Activated CD4-positive, CD25-positive, alpha-beta regulatory T cell (primary cell): ENCODE measurements at places on chromosomes 2 and 18.
A peak's percentile ranks its signal among the peaks of the same experiment; 100 is the strongest.

GRCh38 chr2:42562474-42563144 lies 5.8 kb upstream of the MTA3 start:
- no peak for DNase-seq

GRCh38 chr2:119266091-119266589 lies 42.5 kb downstream of the STEAP3 start:
- DNase-seq: no peak

DNA sequence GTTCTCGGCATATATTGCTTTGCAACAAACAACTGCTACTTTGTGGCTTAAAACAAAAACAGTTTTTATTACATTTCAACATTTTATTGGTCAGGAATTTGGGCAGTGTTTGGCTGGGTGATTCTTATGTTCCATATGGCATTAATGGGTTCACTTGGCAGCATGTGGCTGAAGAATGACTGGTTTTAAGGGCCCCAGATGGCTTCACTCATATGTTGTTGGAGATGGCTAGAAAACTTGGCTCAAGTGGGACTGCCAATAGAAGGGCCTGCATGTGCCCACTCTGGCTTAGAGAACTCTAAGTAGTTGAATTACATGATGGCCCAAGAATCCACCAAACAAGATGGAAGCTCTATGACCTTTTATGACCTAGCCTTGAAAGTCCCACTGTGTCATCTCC lies 86.1 kb downstream of the FASTKD2 start:
- DNase-seq: no peak

DNA sequence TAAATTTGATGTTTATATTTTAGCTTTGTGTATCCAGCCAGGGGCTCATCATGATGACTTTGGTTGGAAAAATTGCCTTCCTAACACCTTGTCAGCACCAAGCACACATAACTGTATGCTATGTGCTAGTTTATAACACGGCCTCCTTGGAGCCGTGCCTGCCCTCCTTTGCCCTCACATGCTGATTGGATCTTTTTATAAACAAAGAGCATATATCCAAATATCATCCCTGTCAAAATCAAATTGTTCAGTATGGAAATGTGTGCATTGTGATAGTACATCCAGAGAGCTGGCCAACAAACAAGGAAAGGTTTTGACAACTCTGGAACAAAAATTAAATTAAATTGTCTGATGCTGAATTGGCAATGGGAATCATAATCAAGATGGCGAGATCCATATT lies 241.5 kb downstream of the DCDC2C start:
- DNase-seq: no peak

- DNase-seq: no peak
These were observed 414.2 kb upstream of the CHST9 start for GRCh38 chr18:27599202-27599829.

DNA sequence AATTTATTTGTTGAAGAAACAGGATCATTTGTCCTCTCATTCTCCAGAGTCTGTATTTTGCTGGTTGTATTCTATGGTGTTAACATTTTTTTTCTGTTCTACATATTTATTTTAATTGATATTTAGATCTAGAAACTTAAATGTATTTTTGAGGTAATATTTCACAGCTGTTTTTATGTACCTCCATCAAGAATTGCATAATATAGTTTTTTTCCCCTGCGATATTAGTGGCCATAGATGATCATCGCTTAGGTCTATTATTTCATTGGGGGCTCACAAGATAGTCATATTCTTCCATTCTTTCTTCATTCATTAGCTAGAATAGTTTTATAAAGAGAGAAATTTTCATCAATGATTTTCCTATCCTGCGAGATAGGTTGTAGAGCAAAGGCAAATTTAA lies 89.3 kb downstream of the PARD3B start:
- DNase-seq: no peak

- DNase-seq: no peak
These were observed 30.5 kb downstream of the FOSL2 start for GRCh38 chr2:28422908-28423741.

DNA sequence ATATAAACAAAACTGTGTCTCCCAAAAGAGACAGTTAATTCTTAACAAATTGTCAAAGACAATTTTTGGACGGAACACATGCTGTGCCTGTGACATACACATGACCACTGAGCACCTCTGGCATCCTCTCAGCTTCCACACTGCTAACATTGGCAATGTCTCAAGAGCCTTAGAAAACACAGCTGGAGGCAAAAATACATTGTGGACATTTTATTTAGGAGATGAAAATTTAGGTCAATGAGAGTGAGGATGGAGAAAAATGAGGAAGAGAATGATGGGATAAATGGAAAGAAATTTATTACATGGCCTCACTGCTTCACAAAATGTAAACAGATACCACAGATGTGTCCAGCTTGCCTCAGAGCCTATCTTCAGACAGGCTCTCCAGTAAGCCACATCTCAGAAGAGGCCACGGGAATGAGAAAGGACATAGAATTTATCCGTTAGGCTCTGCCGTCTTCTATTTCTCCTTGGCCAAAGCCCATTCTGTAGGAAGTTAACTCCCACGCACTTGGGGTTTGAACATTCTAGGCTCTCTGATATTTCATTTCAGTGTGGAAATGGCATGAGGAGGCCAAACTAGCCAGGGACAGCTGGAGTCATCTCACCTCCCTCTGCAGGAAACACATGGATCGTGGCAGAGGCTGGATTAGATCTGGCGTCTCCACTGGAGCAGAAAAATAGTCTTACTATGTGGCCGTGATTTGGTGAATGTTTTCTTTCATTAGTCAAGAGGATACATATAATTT lies 519.4 kb upstream of the DSEL start:
- no peak for DNase-seq

DNA sequence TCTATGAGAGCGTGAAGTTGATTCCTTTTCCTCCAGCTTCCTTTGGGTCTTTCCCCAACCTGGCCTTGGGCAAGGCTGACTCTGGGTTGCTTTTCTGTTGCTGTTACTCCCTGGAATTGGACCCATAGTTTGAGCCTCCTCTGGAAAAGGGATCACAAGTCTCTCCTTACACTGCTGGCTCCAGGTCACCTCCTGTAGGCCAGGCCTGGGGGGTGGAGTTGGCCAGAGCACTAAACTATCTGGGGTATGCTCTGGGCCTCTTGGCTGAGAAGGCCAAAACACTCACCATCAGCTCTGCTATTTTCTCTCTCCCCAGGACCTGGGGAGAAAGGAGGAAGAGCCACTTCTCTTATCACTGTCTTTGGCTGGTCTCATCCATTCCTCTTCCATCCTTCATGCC lies 56.5 kb upstream of the NCOA1 start:
- no peak for DNase-seq

DNA sequence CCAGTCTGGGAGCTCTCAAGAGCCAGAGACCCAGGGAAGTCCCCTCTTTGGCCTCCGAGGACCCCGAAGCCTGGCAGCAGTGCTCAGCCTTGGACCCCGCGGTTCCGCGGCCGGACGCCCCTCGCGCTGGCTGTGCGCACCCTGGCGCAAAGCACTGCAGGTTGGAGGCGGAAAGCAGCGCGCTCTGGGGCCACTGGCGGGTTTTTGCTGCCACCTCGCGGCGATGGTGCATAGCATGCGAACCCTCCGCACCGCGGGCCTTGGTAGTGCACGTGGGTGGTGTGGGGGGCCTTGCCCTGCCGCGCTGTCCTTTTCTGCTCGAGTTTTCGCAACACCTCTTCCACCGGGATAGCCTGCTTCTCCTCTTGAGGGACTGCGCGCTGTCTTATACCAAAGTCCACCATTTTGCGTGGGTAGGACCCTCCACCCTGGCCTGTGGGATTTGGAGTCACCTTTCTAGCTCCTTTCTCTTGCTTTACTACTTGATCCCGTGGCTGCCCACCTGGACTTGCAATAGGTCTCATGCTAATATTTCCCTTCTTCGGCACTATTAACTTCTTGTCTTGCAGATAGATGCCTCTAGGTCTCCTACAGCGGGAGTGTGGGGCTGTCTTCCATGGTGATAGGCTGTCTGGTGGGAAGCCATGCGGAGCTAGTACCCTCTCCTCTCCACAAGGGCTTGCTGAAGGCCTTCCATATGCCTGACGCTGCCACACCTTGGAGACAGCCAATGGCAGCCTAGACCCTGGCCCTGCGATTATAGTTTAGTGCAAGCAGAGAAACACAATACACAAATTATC lies 14.3 kb downstream of the SIX3 start:
- peak; percentile 62 for DNase-seq

- no peak for DNase-seq
These were observed 122.9 kb upstream of the ITGA4 start for GRCh38 chr2:181334158-181334826.

- DNase-seq: no peak
These were observed 96.5 kb downstream of the EHBP1 start for GRCh38 chr2:62801814-62802523.

GRCh38 chr2:62370321-62371250 lies 135.4 kb downstream of the TMEM17 start:
- DNase-seq: no peak

GRCh38 chr2:218860950-218861381 lies 1.4 kb downstream of the WNT6 start:
- no peak for DNase-seq

GRCh38 chr2:12044857-12045256 lies 298.4 kb downstream of the LPIN1 start:
- no peak for DNase-seq

- no peak for DNase-seq
These were observed 5.9 kb upstream of the RALB start for GRCh38 chr2:120246546-120247300.

GRCh38 chr2:26255759-26256384 lies 11.1 kb downstream of the HADHB start:
- DNase-seq: no peak

DNA sequence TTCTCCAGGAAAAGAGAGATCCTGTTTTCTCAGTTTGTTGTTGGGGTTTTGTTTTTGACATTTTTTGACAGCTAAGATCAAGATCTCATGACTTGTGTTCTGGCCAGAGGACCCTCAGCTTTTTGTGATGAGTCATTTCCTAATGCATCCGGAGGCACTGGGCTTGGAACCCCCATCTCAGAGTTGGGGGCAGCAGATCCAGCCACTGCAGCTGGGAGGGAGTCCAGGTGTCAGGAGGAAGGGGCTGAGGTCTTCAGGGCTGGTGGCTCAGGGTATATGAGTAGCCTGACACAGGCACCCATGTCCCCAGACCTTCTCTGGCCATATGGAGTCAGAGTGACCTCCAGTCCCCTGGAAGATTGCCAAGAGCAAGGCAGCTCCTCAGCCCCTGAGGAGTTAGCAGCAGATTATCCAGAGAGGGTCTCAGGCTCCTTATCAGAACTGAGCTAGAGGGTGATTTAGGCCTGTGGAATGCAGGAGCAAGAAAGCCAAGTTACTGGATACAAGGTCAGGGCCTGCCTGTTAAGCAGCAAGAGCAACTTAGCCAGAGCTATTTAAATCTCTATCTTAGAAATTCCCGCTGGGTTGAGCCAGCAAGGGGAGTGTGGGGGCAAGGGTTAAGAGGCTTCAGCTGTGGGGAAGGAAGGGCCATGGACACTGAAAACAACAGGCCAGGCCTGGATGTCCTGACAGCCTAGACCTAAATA lies 62.4 kb downstream of the TANC1 start:
- no peak for DNase-seq

GRCh38 chr18:22552254-22552653 lies 134.5 kb upstream of the CTAGE1 start:
- no peak for DNase-seq

DNA sequence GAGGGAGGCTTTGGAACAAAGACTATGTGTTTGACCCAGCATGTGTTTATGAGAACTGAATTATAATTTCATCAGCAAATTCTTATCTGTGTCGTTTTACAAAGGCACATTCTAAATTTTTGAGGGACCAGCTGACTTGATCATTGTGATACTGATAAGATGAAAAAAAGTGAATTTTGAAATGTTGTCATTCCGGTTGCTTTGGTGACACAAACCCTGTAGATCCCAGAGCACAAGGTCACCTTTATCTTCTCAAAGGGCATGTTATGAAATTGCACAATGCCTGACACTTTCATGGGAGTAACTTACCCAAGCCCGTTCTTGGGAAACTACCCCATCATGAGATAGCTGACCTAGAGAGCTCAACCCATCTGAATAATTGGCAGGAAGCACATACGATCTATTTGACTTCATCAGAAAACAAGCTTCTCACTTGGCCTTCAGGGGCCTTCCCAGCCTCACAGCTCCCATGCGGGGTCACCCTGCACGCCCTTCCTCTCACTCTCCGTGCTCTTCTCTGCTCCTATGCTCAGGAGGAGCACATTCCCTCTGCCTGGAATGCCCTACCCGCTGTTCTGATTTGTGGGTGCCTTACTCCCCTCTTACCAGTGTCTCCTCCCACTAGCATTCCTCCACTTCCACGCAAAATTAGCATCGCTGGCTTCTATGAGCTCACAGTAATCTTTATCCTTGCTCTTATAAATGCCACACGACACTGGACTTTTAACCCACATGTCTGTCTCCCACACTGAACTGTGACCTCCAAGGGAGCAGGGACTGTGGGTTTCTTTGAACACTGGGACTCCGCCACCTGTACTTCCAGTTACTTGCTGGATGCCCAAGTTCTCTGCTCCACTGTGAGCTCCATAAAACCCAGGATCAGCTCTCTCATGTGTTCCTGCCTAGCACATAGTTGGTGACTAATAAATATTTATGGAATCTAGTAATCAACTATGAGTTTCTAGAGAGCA lies 555.8 kb upstream of the ID2 start:
- DNase-seq: no peak

DNA sequence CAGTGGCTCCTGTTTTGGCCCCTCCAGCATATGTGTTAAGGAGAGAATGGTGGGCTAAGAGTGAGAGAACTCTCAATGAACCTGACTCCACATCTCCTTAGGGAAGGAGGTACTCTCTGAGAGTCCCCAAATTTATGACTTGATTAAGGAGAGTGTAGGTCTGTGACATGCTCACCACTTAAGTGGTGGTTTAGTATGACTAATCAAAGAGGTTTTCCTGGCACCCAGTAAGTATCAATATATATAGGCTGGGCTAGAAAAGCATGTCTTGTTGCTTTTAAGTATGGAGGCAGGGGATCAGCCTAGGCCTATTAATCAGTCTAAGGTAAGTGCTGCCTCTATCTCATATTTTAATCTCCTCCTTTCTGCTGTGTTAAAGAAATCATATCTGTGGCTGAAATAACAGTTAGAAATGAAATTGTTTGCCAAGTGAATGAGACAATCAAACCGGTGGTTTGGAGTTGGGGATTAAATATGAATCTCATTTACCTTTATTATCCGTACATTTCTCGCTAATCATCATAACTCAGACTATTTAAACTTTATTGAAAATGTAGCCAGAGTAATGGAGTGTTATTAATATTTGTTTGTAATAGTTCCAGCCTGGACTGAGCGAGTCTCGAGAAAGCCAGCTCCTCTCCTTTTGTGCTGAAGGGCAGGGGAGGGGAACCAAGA lies 107.7 kb upstream of the MEIS1 start:
- no peak for DNase-seq

GRCh38 chr18:23240609-23240930 lies 105.3 kb downstream of the CABLES1 start:
- no peak for DNase-seq
